ENCODE measurements at places on chromosomes 5 and 9.

DNA sequence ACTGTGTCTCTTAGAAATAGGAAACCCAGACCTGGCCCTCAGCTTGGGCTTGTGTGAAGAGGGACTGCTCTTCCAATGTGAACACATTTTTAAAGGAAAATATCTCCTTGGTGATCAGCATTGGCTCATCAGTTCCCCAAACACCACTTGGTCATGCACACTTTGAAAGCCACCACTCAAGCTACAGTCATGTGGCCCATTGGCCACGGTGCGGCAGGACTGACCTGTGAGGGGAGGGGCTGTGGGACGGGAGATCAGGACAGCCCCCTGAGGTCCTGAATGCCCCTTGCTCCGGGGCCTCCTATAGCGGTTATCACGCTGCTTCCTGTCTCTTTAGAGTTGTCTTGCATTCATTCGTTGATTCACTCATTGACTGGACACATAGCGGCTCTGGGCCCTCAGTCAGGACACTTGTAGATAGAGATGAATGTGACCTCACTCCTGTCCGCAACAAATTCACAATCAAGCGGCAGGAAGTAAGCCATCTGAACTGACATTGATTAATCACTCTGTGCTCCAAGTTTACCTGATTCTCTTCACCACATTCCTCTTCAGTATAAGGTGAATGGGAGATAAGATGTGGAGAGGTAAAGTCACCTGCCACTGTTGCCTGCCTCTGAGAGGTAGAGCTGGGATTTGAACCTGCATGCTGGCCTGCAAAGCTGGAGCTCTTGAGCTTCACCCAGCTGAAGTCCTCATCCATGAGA lies 73.1 kb downstream of the COL15A1 start:
- DNase-seq: no peak

- DNase-seq: no peak
Measured at GRCh38 chr5:28880936-28881335, 1842.5 kb upstream of the CDH9 start.

DNA sequence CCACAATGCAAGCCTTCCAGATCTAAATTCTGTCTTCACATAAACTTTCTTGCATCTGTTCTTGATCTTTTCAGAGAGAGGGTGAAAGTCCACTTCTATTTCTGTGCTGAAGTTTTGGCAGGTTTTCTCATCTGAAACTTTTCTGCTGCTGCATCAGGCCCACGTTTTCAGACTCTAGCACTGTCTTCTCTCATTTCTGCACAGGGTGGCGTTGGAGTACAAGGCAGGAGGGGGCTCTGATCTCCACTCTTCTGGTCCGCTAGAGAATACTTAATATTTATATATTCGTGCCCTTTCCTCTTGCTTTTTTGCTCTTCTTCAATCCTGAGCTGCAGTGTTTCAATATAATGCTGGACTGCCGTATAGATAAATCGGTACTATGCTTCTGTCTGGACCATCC lies 204.0 kb upstream of the PRDM9 start:
- no peak for DNase-seq

- no peak for DNase-seq
Measured at GRCh38 chr9:23477908-23478307, 348.1 kb downstream of the ELAVL2 start.

DNA sequence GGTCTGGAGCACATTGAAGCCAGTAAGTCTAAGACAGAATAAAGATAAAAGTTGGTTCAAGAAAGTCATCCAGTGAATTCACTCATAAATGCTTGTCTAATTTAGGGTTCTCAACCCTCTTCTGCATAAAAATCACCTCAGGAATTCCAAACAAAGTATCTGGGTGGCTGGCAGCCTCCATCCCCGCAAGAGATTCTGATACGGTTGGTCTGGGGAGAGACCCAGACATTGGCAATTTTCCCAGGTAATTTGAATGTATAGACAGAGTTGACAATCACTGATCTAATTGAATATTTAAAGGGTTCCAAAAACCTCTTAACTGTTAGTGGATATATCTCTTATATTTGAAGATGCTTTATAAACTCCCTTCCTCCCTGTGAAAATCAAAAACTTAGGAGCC lies 14.9 kb downstream of the ADAMTSL1 start:
- no peak for DNase-seq

GRCh38 chr9:89678396-89679015 lies 73.7 kb downstream of the GADD45G start:
- DNase-seq: no peak

- no peak for DNase-seq
Measured at GRCh38 chr9:129886226-129887174, 51.2 kb downstream of the USP20 start.

DNA sequence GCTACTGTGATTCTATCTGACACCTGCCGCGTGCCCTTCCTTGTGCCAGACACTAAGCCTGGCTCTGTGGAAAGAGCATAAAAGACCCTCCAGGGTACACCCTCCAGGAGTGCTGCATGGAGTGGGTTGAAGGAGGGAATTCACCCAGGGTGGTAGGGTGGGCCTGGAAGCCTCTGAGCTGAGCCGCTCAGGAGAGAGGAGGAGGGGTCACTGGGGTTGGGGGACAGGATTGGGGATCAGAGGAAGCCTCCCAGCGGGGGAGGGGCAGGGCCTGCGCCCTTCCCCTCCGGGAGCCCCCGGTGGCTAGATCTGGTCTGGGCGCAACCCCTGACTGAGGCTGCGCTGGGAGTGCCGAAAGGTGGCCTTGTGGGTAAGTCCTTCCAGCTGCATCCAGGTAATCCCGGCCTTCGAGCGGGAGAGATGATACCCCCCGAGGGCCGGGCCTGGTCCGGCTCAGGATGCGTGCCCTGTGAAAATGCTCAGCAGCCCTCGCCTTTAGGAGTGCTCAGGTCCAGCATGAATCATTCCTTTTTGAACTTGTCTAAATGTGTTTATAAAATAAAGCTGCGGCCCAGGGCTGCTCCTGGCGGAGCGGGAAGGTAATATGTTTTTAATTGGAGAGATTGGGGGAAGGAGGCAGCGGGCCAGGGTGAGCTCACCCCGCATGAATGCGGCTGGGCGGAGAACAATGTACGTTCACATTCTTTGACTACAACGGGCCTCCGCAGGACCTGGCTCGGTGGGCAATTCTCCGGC lies 118.1 kb upstream of the SMIM23 start:
- peak; percentile 26 for DNase-seq

DNA sequence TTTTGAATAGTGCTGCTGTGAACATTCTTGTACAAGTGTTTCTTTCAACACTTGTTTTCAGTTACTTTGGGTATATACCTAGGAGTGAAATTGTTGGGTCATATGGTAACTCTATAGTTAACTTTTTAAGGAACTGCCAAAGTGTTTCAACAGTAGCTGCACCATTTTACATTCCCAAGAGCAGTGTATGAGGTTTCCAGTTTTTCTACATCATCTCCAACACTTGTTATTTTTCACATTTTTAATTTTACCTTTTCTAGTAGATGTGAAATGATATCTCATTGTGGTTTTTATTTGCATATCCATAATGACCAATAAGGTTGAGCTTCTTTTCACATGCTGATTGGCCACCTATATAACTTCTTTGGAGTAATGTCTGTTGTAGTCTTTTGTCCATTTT lies 40.0 kb upstream of the FOXE1 start:
- no peak for DNase-seq

- no peak for DNase-seq
Measured at GRCh38 chr5:164214698-164215097, 709.3 kb downstream of the MAT2B start.

- DNase-seq: no peak
Measured at GRCh38 chr5:138686668-138687067, 66.6 kb upstream of the CTNNA1 start.

DNA sequence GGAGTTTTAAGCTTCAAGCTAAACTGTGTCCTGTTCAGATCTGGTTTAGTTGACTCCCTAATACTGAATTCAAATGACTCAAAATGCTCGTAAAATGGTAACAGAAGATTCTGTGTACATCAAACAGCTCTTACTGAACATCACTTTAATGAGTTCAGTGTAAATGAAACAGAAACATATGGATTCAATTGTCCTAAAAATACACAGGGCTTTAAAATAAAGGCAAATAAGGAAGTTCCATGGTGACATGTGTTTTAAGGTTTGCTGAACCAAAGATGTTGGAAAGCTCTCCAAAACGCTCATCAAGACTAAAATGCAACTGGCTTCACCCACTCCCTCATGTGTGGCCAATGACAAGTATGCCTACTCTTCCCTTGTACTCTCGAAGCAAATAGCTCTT lies 340.0 kb upstream of the PIK3R1 start:
- DNase-seq: no peak

- no peak for DNase-seq
Measured at GRCh38 chr9:123756484-123757106, 173.3 kb downstream of the DENND1A start.

- no peak for DNase-seq
Measured at GRCh38 chr5:179258001-179258921, 87.0 kb downstream of the ADAMTS2 start.

- no peak for DNase-seq
Measured at GRCh38 chr5:64214132-64214531, 48.5 kb downstream of the RNF180 start.

GRCh38 chr9:88722753-88723152 lies 187.8 kb downstream of the NXNL2 start:
- no peak for DNase-seq

- DNase-seq: peak; percentile 68
Measured at GRCh38 chr9:16030528-16031185, 477.8 kb downstream of the CCDC171 start.

GRCh38 chr5:88130211-88130815 lies 138.3 kb downstream of the TMEM161B start:
- DNase-seq: no peak

- no peak for DNase-seq
Measured at GRCh38 chr9:75487856-75488718, 399.8 kb downstream of the OSTF1 start.

DNA sequence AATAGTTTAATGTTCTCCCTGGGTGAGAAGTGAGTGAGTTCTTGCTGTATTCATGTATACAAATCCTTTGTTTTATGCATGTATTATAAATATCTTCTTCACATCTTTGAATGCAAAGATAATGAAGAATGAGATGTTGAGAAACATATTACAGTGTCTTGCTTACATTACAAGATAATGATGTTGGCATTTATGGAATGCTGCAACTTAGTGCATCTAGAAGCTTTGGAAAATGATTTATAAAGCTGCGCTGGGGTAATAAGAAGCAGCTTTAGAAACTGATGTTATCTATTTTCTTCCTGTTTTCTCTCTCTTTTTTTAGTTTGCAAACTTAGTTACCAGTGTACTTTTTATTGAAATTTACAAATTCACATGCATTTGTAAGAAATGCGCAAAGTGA lies 673.4 kb downstream of the KCTD16 start:
- no peak for DNase-seq

DNA sequence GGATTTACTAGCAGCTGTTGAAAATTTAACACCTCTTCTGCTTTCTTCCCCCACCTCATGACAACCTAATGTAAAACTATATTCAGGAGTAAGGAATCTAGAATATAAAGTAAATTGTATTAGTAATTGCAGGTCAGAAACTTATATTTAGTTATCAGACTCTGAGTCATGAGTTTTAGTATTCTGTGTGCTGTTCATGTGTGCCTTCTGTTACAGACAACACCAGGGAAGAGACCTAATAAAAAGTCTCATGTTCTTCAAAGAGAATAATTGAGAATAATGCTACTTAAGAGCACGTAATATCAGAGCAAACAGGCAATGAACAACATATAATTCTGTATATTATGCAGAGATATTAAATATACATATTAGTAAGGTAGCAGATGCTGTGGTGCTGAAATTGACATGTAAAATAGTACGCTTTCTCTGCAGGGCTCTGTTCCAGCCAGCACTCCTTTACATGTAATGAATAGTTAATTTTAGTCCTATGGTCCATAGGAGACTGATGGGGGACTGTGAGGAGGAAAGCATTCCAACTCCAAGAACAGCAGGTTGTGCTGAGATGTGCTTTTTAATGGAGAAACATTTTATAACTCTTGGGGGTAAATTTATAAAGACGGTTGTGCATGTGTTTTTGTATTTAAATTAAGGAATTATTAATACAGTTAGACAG lies 106.4 kb downstream of the ZSWIM6 start:
- DNase-seq: no peak

DNA sequence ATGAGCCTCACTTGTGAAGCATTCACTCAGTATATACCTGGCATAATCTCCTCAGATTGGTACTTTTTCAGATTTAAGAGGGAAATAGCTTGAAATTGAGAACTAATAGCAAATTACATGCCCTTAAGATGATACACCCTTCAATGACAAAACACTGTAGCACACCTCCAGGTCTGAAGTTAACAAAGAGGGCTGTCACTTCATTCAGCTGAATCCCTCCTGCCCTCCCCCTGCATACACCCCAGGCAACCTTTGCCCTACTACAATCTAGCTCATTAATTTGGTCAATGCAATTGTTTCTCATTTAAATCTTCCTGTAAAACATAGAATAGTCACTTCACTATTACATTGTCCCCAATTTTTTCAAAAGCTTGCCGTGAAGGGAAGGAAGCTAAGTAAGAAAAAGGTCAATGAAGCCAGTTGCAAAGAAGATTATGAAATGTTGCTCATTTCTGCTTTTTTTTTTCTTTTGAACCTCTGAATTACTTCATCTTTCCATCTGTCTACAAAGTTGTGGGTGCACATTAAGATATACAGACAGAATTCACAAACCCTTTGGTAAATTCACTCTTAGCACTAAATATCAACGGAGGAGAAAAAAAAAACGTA lies 294.8 kb upstream of the PTGER4 start:
- no peak for DNase-seq

- no peak for DNase-seq
Measured at GRCh38 chr9:137348769-137349470, 46.8 kb upstream of the NRARP start.

DNA sequence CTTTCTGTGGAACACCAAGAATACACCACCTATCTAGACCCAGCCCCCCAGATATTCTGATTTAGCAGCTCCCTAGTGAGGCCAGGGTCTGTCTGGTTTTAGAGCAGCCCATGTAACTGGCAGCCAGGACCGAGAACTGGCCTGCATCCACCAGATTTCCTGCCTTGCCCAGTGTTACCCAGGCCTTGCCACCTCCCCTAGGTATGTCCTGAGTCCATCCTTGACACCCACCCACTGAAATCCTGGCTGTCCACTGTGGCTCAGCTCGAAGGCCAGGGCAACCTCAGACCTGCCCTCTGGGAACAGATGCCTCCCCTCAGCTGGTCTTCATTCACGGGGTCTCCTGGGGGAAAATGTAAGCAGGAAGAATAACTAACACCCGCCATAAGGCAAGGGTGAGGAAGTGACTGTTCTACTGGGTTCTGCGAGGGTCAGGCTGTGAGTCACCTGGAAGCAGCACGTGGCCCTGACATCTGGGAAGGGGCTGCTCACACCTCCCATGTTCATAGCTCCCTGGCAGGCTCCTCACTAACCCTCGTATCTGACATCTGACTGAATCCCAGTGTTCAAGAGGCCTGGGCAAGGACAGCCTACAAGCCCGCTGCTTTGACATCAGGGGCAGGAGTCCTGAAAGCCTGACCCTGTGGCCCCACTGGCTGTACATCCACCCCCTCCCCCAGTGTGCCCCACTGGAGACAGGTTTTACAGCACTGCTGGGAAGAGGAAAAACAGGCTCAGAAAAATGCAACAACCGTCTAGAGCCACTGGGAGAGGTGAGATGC lies 72.7 kb downstream of the SEMA4D start:
- no peak for DNase-seq

DNA sequence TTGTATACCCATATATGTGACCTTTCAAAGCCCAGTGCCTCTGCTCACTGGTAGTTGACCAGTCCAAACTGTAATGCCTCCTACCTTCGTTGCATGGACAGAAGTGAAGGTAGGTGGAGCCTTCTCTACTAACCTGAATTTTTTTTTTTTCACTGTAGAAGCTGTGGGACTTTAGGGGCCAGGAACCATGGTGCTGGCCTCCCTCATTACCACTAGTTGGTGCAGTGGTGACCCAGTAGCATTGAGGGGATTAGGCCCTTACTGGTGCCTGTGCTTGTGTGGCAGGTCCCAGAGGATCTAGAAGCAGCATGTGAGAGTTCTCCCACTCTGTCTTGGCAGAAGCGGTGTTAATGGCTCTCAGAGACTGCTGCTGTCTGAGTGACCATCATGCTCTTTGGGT lies 2.3 kb downstream of the RALGPS1 start:
- no peak for DNase-seq

Measured in keratinocyte (primary cell).